ENCODE measurements at places on chromosomes 6 and 20.

- no peak for DNase-seq
These were observed 418.0 kb upstream of the OPRM1 start for GRCh38 chr6:153621070-153621469.

GRCh38 chr6:4969609-4970285 is 34.1 kb downstream of the RPP40 start:
- DNase-seq, result no peak

DNA sequence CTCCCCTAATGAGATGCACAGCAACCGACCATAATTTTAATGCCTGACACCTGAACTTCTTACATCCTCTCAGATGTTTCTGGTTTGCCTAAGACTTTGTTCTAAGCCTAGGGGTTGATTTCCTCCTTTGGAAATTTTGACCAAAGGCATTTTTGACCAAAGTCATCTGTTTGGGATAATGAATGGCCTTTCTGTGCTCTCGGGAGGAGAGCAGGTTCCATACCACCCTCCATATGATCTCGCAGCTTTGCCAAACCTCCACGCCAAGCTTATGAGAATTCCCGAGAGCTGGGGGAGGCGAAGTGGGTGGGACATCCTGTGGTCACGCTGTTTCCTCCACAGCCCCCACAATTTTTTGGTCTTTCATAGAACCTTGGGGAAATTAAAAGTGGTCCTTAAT is 91.7 kb downstream of the SCML4 start:
- DNase-seq, result no peak

- DNase-seq, result no peak
These were observed 203.7 kb downstream of the TBX18 start for GRCh38 chr6:84560436-84561390.

- no peak for DNase-seq
These were observed 134.2 kb downstream of the DLL1 start for GRCh38 chr6:170156448-170157375.

DNA sequence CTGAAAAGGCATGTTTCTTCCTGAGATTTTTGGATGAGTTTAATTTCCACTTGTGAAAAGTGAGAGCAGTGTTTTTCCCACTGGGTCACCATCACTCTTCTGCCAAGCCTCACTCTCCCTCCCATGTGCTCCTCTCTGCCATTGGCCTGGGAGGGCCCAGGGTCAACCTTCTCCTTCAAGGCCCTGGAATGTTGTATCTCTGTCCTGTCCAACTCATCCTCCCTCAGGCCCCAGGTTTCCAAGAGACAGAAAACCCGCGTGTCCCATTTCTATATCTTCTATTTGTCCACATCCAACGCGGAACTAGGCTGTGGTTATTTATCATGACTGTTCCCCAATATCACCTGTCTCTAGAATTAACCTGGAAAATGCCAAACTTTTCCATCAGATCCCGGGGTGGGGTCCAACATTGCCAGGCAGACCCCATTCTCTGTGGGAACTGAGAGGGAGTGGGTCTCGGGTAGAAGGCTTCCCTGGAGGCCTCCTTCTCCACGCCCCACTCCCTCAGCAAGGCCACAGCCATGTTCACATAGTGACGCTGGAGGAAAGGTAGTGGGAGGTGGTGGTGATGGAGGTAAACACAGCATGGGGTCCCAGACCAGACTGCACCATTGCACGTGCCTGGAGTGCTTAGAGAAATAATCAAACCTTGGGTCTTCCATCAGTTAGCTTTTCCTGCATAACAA is 173.5 kb downstream of the SCP2D1 start:
- no peak for DNase-seq

GRCh38 chr6:119890470-119890869 is 540.9 kb upstream of the MAN1A1 start:
- DNase-seq, result no peak

GRCh38 chr20:7841971-7842310 is 98.3 kb downstream of the HAO1 start:
- DNase-seq, result no peak

DNA sequence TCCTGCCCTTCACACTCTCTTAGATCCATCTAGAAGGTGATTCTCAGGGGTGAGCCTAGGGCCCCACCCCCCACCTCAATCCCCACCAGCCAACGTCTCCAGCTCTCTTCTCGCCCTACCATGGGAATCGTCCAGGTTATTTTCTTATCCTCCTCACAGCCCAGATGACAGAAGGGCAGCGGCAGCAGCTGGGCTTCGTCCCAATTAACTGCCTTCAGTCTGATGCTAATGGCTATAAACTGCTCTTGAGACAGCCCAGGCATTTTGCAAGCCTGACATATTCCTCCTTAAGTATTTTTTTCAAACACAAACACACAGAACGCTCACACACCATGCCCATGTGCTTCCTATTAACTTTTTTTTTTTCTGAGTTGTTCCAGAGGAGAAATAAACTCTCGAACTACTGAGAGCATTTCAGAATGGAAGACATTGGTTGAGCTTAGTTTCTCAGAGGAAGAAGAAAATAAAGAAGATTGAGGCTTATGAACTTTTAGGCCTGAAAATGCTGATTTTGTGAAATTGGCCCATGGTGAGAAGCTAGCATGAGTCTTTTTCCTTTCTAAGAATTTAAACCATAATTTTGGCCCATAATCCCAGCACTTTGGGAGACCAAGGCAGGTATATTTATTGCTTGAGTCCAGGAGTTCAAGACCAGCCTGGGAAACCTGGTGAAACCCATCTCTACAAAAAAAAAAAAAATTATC is 124.6 kb downstream of the EYA2 start:
- no peak for DNase-seq

- no peak for DNase-seq
These were observed 598 bp downstream of the HLA-B start for GRCh38 chr6:31356216-31356945.

- DNase-seq, result peak; percentile 78
These were observed 119.0 kb upstream of the ZNF184 start for GRCh38 chr6:27591699-27592480.

GRCh38 chr20:24584538-24585356 is 115.3 kb downstream of the SYNDIG1 start:
- DNase-seq, result no peak

DNA sequence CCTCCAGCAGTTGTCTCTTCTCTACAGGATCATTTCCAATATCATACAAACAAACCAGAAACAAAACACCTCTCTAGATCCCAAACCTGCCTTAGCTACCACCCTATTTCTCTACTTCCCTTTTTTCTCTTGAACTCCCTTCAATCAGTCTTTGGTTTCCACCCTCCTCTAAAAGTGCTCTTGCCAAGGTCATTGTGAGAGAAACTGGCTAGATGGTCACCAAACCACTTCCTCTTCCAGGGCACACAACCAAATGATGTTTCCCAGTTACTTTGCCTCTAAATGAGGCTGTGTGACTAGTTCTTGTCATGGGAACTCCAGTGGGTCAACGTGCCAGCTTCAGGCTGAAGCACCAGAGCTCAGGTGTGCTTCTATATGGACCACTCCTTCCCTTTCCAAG is 85.8 kb upstream of the ARMC2 start:
- DNase-seq, result no peak

- DNase-seq, result no peak
These were observed 314.0 kb upstream of the ECI2 start for GRCh38 chr6:4449409-4449808.

- DNase-seq, result no peak
These were observed 9.2 kb downstream of the DUSP22 start for GRCh38 chr6:301526-301925.

GRCh38 chr6:35492974-35493284 is 4.0 kb downstream of the TEAD3 start:
- no peak for DNase-seq

DNA sequence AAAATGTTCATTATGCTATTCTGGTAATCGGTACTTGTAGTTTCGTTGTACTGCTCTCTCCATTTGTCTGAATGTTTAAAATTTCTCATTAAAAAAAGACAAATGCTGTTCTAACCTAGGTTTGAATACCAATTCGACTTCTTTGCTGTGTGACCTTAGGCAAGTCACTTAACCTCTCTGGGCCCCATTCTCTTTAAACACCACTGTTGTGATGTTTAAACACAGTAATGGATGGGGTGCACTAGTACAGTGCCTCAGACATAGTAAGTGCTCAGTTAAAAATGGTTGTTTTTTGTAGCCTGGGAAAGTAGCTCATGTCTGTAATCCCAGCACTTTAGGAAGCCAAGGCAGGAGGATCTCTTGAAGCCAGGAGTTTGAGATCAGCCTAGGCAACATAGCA is 138.5 kb downstream of the MRPL14 start:
- no peak for DNase-seq

GRCh38 chr6:81772741-81773140 is 20.3 kb upstream of the TENT5A start:
- no peak for DNase-seq

DNA sequence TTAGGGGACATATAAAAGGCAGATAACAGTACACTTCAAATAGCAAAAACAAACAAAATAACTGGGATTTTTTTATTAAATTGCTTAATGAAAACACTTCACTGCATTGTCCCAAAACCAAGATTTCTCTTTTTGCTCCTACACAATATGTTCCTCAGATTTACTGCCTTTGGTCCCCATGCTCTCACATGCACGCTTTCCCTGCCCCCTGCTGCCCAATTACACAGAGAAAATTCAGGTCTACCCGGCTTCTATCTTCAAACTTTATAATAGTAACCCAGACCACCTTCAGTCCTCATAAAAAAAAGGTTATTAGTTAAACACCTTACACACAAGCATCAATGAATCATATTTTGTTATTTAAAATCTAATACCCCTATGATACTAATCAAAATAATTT is 673.8 kb upstream of the HS3ST5 start:
- DNase-seq, result no peak

DNA sequence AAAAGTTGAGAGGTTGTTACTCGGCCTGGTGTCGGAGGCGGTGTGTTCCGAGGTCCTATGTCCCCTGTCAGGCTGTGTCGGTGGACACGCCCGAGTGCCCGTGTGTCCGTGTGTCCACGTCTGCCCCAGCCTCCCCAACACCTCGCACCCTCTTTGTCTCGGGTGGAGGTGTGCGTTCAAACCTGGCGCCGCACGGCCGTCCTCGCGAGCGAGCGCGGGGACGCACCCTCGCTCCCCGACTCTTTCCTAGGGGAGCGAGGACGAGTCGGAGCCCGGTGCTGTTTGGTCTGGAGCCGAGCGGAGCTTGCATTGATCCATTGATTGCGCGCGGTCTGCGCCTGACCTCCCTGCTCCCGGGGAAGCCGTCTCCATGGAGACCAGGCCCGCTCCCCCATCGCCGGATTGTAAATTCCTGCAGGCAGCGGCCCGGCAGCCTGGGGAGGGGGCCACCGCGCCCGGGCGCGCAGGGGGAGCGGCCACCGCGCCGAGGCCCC is 411 bp upstream of the SCUBE3 start:
- peak; percentile 36 for DNase-seq

GRCh38 chr6:90288404-90288803 is 8.2 kb downstream of the BACH2 start:
- DNase-seq, result no peak

GRCh38 chr6:5665173-5665572 is 341.6 kb downstream of the NRN1 start:
- no peak for DNase-seq

DNA sequence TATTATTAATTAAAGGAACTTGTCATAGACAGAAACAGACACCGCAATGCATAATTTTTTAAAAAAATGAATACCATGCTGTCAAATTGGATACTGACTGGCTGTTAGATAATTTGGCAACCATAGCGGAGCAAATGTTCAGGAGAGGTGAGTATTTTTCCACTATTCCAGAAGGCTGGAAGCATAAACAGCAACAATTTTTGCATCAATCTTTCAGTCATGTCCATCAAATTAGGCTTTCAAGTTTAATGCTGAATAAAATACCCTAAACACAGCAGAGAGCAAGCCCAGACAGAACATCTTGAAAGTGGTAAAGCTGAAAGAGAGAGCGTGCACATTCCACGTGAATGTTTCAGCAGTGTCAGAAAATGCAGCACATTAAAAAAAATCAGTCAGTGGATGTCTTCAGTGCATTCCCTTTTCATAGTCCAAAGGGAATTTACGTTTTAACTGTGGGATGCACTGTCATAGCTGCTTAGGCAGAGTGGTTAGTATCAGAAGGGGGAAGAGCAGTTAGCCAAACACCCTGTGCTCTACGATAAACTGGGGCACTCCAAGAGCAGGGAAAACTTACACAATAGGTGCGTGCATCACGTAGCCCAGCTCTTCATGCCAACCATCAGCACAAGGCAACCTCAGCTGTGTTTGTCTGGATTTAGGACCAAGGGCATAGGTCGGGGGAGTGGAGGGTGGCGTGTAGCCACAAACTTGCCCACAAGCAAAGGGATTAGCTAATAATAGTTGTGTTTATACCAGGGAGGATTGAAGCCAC is 116.2 kb upstream of the STMND1 start:
- DNase-seq, result no peak

- DNase-seq, result no peak
These were observed 251.6 kb upstream of the SOX4 start for GRCh38 chr6:21341910-21342309.

GRCh38 chr6:56727097-56727850 is 84.6 kb upstream of the DST start:
- DNase-seq, result no peak

GRCh38 chr20:1130847-1131246 is 12.4 kb downstream of the PSMF1 start:
- no peak for DNase-seq

GRCh38 chr6:33197431-33198048 is 2.9 kb downstream of the RXRB start:
- peak; percentile 83 for DNase-seq

- DNase-seq, result peak; percentile 35
These were observed 27.8 kb upstream of the MYCT1 start for GRCh38 chr6:152669895-152670294.

DNA sequence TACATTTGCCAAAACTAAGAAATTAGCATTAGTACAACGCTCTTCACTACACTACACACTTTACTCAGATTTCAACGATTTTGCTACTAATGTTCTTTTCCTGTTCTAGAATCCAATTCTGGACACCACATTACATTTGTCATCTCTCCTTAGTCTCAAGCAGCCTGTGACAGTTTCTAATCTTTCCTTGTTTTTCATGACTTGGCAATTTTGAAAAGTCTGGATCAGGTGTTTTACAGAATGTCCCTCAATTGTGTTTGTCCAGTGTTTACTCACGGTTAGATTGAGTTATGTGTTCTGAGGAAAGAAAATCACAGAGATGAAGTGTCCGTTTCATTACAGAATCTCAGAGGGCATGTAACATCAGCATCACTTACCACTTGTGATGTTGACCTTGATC is 372.6 kb downstream of the TFAP2A start:
- no peak for DNase-seq

- no peak for DNase-seq
These were observed 39.4 kb upstream of the CCN6 start for GRCh38 chr6:112014483-112014882.

DNA sequence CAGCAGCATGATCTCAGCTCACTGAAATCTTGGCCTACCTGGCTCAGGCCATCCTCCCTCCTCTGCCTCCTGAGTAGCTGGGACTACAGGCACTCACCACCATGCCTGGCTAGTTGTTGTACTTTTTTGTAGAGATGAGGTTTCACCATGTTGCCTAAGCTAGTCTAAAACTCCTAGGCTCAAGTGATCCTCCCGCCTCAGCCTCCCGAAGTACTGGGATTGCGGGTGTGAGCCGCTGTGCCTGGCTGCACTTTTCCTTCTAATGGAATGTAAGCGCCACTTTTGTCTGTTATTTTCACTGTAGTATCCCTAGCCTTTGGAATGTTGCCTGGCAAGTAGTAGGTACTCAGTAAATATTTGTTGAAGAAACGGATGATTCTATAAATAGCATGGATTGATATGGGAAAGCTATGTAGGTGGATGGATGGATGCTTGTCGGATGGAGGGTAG is 10.4 kb upstream of the TRIB3 start:
- no peak for DNase-seq

Data from NCI-H748 treated with DMSO at 0.1 percent for 48 hours (cell line).